ENCODE measurements at places on chromosomes 12 and 14.

DNA sequence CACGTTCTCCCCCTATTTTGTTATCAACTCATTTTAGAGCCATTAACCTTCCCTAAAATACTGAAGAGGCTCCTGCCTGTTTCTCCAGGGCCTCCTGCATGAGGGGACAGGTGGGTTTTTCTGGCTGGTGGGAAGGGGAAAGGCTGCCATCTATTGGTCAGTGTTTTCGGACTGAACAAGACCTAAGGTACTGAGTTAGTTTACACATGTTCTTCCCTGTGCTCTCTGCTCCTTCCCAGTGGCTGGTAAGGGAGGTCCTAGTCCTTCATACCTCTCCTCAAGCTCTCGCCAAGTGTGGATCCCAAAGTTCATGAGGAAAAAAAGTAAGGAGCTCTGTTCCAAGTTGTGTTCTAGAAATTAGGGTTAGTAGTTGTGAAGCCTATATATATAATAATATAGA is 357.5 kb downstream of the FSCB start:
- no peak for DNase-seq

DNA sequence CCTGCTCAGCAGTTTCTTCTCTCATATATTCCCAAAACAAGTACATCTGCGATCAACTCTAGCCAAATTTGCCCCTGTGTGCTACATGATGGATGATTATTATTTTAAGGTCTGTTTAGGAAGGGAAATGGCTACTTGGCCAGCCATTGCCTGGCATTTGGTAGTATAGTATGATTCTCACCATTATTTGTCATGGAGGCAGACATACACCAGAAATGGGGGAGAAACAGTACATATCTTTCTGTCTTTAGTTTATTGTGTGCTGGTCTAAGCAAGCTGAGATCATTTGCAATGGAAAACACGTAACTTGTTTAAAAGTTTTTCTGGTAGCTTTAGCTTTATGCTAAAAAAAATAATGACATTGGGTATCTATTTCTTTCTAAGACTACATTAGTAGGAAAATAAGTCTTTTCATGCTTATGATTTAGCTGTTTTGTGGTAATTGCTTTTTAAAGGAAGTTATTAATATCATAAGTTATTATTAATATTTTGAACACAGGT is 45.5 kb downstream of the EID3 start:
- DNase-seq: no peak

- no peak for DNase-seq
Measured at GRCh38 chr14:30252783-30253674, 305.9 kb upstream of the G2E3 start.

- no peak for DNase-seq
Measured at GRCh38 chr12:12822886-12823285, 9.7 kb downstream of the DDX47 start.

DNA sequence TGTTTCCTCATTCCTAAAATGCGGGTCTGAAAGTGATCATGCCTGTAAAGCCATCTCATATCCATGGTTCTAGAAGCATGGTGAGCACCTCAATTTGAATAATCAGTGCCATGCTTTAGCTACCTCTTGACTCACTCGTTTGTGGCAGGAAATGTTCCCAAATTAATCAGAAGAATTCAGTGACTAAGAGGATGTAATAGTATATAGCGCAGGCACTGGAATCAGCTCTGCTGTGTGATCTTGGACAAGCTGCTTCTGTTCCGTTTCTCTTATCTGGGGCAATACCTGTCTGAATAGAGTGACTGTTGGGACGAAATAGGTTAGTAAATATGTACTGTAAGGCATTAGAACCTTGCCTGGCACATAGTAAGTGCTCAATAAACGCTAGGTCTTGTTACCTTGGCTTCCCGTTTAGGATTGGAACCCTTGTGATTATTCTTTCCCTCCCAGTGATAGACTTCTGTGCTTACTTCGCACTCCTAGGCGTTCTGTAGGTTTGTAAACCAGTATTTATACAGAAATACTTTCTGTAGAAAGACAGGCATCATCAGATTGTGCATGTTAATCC is 820 bp upstream of the SMAGP start:
- DNase-seq: no peak

GRCh38 chr14:99554757-99555531 is 49.1 kb downstream of the CCDC85C start:
- DNase-seq: no peak

- DNase-seq: no peak
Measured at GRCh38 chr12:96587691-96588090, 98.3 kb downstream of the CFAP54 start.

DNA sequence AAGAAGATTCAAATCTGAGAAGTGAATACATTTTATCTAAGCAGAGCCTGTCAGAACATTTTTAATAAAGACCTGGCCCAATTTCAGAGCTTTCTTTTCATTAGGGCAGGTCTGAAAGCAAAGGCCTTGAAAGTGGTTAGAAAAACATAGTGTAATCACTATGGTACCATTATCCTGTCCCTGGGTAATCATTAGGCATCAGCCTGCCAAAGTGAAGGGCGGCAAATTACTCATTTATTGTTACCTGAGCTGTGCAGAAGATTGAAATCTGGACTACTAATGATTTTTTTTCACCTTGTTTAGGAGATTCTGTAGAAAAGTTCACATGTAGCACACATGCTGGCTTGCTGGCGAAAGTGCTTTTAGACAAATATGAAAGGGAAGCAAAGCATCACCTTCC is 92.6 kb upstream of the PRKD1 start:
- no peak for DNase-seq

- no peak for DNase-seq
Measured at GRCh38 chr12:124750787-124751471, 112.7 kb downstream of the SCARB1 start.

Measured in activated CD8-positive, alpha-beta memory T cell treated with anti-CD3 and anti-CD28 coated beads for 1 hour (primary cell).